Femur (tissue), 1 donor: ENCODE measurements at places on chromosomes 5 and 9.

- no peak for DNase-seq
Measured at GRCh38 chr9:130129432-130130061, 42.7 kb upstream of the NCS1 start.

DNA sequence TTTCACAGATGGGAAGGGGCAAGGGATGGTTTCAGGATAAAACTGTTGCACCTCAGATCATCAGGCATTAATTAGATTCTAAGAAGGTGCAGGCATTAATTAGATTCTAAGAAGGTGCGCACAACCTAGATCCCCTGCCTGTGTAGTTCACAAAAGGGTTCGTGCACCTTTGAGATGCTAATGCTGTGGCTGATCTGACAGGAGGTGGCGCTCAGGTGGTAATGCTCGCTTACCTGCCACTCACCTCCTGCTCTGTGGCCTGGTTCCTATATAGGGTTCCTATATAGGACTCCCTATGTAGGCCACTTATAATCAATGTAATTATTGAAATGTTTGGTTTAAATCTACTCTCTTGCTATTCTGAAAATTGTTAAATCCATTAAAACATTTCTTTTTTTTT, 171.0 kb downstream of the MSX2 start:
- DNase-seq, result no peak

DNA sequence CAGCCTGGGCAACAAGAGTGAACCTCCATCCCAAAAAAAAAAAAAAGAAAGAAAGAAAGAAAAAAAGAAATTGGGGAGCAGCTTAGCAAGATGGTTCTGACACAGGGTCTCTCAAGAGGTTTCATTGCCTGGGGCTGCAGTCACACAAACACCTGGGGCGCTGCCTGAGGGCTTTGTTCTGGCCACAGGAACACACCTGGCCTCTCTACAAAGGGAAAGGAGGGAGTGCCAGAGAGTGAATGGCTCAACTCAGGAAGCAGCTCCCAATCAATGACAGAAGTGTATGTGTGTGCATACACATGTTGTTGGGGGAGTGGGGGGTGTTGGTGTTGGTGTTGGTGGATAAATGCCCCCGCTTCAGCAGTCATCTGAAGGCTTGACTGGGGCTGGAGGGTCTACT, 32.4 kb upstream of the CTNNA1 start:
- DNase-seq, result no peak

DNA sequence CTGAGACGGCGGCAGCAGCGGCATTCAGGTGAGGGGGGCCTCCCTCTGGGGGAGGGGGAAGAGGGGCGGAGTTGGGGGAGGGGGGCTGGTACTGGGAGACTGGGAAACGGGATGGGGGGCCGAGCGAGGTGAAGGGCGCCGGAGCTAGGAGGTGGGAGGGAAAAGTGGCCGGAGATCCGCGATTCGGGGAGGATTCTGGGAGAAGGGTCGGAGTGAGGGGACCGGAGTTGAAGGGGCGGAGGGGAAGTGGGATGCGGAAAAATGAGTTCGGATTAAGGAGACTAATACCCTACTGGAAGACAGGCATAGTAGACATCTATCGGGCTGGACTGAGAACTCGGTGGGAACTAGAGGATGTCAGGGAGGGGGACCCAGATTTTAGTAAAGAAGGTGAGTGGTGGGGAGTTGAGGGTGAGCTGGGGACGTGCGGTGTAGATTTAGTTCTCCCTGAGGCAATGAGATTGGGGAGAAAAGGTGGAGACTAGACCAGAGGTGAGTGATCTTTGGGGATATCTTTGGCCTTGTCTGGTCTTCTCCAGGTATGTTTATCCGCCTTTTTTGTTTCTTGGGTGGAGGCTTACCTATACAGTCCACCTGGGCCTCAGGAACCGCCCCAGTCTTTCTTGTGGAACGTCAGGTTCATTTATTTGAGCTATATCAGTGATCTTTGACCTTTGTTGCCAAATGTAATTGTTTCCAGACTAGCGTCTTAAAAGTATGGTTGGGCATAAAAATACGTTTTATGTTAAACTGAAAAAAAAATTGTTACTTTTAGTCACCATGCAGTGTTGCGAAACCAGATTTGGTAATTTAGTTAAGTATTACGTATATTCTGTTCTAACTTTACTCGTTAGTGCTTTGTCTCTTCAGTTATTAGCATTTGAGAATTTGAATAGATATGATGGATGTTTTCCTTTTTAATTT, 632 bp downstream of the UBAP1 start:
- DNase-seq, result no peak
